ENCODE measurements at places on chromosomes 2 and 18.

- DNase-seq = no peak
Measured at GRCh38 chr18:35582899-35583558, 1.5 kb downstream of the GALNT1 start.

DNA sequence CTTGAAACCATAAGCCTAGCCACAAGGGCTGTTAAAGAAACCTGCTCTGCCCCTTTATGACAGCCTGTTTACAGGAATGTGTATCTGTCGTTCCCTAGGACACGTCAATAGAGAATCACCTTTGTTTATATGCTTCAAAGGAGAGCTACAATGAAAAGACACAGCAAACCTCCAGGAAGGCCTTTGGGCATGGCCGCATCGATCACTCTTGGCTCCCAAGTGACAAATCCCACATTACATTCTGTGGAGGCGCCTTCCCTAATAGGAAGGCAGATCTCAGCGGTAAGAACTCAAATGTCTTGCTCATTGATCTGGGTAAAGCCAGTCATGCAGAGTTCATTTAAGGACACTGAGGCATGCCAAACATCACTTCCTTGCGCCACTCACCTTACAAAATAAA is 26.5 kb downstream of the KIAA2012 start:
- DNase-seq = no peak

DNA sequence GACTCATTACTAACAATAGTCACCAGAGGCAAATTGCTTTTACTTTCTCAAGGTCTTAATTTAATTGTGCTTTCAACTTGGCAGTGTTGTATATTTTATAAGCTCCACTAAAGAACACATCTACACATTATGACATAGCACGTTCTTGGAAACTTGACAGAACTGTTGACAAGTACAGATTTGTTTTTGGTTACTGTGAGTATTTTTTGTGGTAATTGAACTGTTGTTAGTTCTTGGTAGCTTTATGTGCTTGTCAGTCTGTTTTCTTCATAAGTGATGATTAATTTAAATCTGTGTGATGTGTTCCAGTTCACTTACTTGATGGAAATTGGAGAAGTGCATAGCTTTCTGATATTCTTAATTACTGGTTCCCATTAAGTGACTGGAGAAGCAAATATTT is 63.9 kb downstream of the COMMD1 start:
- no peak for DNase-seq

DNA sequence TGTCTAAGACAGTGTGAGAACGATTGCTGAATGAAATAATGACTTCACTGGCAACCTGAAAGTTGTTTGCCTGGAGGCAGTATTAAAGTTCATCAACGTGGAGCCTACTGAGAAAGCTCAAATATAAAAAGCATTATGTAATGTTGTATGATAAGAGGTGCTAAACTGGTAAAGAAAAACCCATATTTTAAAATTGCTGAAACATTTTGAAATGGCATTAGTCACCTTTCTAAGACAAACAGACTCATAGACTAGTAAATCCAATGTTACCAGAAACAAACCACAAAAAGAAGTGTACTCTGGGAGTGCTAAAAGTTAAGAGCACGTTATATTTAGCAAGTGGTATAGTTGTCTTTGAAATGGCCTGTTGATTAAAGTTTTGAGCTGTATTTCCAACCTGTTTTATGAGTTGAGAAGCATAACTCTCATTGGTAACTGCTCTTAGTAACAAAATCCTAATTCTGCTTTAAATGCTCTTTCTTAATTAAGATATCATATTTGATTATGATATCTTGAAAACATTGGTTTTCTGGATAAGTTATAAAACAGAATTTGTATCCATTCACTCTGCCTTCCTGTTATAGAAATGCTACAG is 62.7 kb downstream of the CYP1B1 start:
- DNase-seq = no peak

GRCh38 chr2:101912545-101912944 is 79.2 kb upstream of the IL1R2 start:
- no peak for DNase-seq

DNA sequence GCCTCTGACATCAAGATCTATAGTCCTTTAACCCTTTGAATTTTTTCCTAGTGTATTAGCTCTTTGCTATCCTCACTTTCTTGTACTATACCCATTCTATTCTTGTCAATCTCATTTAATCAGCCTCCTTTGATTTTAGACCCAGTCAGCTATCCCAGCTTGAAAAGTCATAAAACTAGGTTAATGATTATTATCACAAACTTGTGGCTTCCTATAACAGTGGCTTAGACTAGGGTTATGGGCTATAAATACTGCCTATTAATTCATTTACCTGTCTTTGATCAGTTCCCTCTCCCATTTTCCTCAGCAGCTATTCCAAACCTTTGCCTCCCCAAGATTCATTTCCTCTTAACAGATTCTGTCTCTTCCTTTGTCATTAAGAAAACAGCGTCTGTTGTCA is 174.8 kb downstream of the UBR3 start:
- no peak for DNase-seq

DNA sequence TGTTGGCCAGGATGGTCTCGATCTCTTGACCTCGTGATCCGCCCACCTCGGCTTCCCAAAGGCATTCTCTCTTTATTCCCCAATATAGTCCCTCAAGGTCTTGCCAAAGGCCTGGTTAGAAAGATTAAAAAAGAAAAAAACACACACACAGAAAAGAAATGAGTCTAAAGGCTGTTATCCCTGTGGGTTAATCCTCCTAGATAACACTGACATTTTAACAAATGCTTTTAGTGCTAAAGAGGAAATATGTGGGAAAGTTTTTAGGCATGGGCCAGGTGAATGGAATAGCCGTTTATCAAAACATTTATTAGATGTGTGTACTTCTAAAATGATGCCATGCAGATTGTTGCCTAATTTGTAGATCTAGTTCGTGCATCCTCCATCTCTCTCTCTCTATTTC is 261.6 kb upstream of the FN1 start:
- DNase-seq = no peak

GRCh38 chr2:22894761-22895160 is 490.2 kb upstream of the KLHL29 start:
- no peak for DNase-seq

DNA sequence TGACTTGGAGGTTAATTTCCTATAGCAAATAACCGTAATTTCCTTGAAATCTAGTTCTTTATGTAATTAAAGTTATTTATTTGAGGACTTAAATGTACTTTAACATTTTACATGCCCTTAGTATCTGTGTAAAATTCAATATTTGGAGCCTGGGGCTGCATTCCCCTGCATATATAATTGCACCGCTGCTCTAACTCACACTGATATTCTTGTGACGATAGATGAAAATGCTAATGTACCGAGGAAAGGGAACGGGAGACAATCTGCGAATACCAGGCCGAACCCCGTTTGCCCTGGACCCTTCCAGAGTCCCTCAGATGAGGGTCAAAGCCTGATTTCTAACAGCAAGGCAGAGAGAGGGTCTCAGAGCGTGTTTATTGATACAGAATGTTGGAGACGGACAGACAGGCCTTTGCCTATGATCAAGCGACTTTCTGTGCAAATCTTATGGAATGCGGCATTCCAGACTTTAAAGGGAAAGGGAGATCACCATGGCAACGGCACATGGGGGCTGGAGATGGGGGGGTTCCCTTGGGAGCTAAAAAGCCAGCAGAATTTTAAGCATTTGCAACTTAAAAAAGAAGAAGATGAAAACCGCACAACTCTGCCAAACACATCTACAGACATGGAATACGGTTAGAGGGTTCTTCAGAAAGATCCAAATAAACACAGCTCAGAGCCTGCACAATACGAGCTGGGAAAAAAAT is 57.6 kb upstream of the TWIST2 start:
- DNase-seq = no peak

GRCh38 chr2:148614322-148615049 is 30.1 kb upstream of the EPC2 start:
- no peak for DNase-seq

DNA sequence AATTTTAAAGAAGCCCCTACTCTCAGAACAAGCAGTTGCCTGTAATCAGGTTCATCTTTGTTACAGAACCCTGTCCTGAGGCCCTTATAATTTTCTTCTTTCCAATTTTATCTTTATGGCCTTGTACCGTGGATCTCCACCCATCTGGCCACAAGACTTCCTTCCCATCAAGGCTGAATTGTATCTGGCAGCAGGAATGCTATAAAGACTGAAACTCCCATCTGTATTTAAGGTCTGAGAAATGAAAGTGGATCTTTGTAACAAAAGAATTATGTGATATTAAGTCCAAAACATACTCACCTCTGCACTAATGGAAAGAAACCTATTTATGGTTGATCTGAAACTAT is 91.8 kb downstream of the METTL8 start:
- no peak for DNase-seq

GRCh38 chr2:241940329-241940728 is 70.8 kb downstream of the RTP5 start:
- DNase-seq = no peak

DNA sequence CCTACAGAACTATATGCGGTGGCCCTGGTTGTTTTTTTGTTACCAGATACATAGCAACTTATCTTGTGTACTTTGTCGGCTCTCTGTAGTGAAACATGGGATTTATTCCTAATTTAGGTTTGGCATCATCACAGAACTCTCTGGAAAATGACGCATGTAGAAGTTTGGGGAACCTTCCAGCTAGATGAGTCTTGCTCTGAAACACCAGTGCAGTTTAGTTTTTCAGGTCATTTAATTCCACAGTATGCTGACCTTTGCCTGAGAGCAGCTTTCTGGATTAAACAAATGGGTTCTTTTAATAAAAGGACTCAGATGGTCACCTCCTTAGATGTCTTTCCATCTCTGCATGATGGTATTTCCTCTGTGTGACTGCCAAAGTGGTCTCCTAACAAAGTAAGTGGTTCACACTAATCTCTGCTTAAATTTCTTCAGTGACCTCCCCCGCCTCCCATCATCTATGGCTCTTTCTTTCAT is 39.9 kb downstream of the MYO3B start:
- no peak for DNase-seq

- no peak for DNase-seq
Measured at GRCh38 chr2:5474716-5475115, 217.5 kb upstream of the SOX11 start.

DNA sequence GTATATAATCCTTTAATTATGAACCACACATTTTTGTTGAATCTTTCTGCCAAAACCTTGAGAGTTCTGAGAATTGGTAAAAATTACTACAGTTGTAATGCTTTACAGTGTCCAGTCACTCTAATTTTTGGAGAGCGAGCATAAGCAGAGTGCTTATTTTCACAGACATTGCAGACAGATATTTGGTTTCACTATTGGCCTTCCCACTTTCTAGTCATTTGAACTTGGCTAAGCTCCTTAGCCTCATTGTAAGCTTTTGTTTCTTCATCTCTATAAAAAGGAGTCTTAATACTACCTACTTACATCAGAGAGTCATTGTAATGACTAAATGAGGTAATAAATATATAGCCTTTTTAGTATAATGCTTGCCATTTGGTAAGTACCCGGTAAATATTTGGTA is 80.4 kb downstream of the LCLAT1 start:
- DNase-seq = no peak

DNA sequence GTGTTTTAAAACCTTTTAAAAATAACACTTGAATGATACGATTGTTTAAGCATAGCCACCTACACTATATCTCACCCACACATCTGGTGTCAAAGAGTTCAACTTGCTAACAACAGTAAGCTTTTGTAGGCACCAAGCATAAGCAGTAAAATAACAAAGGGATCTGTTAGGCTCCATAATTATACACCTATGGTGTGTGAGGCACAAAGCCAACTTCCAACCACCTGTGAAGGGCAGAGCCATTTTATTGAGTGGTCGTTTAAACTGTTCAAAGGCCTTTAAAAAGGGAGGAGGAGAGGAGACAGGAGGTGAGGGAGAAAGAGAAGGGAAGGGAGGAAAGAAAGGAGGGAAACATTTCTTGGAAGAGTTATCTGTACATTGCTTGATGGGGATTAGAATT is 27.9 kb downstream of the NEMP2 start:
- no peak for DNase-seq

GRCh38 chr18:7830468-7830867 is 263.4 kb downstream of the PTPRM start:
- DNase-seq = no peak

GRCh38 chr2:189492451-189492850 is 51.2 kb downstream of the WDR75 start:
- DNase-seq = no peak

DNA sequence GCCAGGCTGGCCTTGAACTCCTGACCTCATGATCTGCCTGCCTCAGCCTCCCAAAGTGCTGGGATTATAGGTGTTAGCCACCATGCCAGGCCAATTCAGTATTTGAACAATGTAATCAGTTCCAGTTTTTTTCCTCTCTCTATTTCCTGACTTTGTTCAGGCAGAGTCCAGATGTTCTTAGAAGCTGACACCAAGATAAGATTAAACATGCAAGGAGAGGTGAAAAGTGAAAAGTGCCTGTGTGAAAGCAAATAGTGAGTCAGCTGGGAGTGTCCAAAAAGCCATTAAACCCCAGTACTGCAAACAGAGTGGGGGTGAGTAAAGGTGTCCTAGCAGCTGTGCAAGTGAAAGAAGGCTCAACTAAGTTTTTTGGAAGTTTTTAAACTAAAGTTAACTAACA is 231.5 kb downstream of the PTH2R start:
- DNase-seq = no peak

DNA sequence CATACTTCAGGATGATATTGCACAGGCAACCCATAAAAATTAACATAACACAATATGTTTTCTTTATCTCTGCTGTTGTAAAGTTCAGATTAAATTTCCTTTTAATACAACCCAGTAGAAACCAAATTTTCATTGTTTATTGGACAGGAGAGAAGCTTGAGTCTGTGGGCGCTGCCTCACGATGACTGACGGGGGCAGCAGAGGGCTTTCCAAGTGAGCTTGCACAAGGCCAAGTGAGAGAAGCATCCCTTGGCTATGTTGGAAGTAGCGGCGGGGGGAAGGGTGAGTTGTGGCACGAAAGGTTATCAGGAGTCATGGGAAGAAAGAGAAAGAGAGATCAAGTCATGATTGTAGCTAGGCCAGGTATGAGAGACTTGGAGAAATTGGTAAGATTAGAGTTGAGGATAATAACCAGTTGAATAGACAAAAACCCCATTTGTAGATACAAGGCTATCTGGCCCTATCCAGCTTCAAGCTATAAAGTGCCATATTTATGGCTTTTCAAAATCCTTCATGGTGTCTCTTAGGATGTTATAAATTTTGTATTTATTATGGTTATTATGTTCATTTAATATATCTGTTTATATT is 413.7 kb upstream of the FAM98A start:
- no peak for DNase-seq

GRCh38 chr2:158357699-158358098 is 98.9 kb downstream of the CCDC148 start:
- DNase-seq = no peak

- DNase-seq = no peak
Measured at GRCh38 chr18:27073404-27073830, 111.7 kb downstream of the CHST9 start.

DNA sequence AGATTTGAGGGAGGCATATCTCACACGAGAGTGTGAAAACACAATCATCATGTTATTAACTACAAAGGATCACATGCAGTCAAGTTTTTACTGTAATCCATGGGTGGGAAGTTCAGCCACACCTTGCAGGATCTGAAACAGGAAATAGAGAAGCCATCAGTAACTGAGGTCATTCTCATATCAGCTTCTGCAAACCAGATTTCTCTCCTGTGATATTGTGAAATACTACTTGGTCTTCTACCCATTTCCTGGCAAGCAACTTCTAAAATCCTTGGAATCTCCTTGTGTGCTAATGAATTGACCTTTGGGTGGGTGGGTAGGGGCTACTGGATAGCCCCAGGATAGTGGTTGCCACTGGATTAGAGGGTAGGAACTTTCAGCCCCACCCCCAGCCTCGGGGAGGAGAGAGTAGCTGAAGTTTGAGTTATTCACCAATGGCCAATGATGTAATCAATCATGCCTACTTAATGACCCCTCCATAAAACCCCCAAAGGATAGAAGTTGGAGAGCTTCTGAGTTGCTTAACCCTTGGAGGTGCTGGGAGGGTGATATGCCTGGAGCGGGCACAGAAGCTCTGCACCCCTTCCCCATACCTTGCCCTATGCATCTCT is 25.6 kb upstream of the TGIF1 start:
- DNase-seq = no peak

Measured in stimulated activated CD8-positive, alpha-beta memory T cell treated with anti-CD3 and anti-CD28 coated beads, Interleukin-2, amount 100 ng/mL, for 1 hour (primary cell).